SK-N-SH (cell line): ENCODE measurements at places on chromosomes 16 and 17.

GRCh38 chr16:79395591-79395990 lies 204.9 kb downstream of the MAF start:
- H3K4me3 ChIP-seq = no peak overlapping the region
- H3K27ac ChIP-seq = no peak overlapping the region
- peaks cover 4% of the 10 kb centered on the region; the same call in 1 of the 2 replicates for H3K4me1 ChIP-seq
- H3K27me3 ChIP-seq = no peaks in the 10 kb centered on the region
- H3K36me3 ChIP-seq = no peaks in the 10 kb centered on the region

- H3K4me3 ChIP-seq = peak overlapping the region; percentile 66
- peaks cover 13% of the 10 kb centered on the region for H3K4me1 ChIP-seq
- no peaks in the 10 kb centered on the region for H3K27me3 ChIP-seq
These were observed 1.3 kb downstream of the METRN start for GRCh38 chr16:716200-716568.

DNA sequence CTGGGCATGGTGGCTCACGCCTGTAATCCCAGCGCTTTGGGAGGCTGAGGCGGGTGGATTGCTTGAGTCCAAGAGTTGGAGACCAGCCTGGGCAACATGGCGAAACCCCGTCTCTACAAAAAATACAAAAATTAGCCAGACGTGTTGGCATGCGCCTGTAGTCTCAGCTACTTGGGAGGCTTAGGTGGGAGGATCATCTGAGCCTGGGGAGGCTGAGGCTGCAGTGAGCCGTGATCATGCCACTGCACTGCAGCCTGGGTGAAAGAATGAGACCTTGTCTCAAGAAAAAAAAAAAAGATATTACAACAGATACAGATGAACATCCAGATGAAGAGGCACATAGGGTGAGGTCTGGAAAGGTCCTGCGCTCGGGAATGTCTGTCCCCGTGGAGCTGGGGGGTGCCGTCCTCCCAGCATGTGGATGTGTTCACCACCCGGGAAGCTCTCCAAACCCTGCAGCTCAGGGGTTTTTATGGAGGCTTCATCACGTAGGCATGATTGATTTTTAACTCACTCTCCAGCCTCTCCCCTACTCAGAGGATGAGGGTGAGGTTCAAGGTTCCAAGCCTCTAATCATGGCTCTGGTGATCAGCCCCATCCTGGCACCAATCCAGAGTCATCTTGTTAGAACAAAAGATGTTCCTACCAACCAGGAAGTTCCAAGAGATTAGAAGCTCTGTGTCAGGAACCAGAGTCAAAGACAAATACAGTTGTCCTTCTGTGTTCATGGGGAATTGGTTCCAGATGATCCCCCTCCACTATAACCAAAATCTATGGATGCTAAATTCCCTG lies 85.0 kb upstream of the DNAJA2 start:
- H3K36me3 ChIP-seq = no peaks in the 10 kb centered on the region
- H3K27me3 ChIP-seq = no peaks in the 10 kb centered on the region
- H3K4me1 ChIP-seq = no peaks in the 10 kb centered on the region; the same call in 1 of the 2 replicates

DNA sequence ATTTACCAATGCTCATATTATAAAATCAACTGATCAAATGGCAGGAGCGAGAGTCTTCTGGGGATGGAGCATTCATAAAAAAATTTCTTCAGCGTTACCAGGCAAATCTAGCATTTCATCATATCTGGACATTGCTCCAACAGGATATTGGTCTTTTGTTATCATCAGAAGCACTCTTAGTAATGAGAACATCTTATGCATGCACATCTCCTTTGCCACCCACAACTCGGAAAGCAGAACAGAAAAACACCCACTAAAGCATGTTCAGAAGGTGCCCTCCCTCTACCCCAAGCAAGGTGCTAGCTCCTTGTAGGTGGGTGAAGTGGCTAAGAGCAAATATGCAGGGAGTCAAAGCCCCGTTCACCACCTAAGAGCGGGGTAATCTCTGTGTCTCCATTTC lies 18.9 kb downstream of the ARHGAP17 start:
- DNase-seq = no peak
- H3K4me3 ChIP-seq = no peak overlapping the region
- H3K27me3 ChIP-seq = no peaks in the 10 kb centered on the region
- H3K27ac ChIP-seq = no peak overlapping the region

DNA sequence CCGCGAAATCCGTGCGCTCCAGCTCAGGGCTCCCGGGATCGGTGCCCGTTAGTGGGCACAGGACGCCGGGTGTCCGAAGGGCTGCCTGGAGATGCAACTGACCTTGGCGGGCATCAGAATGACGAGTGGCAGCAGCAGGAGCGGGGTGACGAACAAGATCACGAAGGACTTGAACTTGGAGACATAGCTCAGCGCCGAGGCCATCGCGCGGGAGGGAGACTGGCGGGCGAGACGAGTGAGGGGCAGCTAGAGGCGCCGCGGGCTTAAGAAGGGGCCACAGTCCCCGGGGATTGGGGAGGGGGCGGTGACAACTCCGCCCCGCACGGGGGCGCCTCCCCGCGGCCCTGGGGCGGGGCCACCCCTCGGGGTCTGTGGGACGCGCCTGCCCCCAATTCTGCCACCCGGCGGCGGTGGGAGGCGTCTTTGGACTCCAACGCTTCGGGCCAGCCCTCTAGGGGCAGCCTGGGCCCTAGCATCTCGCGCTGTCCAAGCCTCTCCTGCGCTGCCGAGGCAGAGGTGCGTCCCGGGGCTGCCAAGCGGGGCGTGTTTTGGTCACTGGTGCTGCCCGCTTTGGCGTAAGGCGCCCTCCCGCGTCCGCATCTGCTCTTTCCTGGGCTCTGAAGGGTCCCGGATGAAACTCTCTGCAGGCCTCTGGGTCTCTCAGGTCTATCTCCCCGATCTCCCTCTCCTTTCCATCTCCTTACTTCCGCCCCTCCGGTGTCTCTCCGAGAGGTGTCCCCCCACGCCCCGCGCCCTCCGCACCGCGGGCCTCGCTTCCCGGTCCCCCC lies at the start of gene SLC13A5:
Gene SLC13A5, minus strand, starts transcription at position 240 of the 788 bp plus-strand sequence. Its CDS starts 36 bp downstream, at position 204.
- H3K36me3 ChIP-seq = no peaks in the 10 kb centered on the region
- H3K4me3 ChIP-seq = no peak within 1 kb of the TSS
- no peak within 1 kb of the TSS for H3K27ac ChIP-seq
- no peaks in the 10 kb centered on the region for H3K4me1 ChIP-seq

- no peaks in the 10 kb centered on the region for H3K36me3 ChIP-seq
- H3K27me3 ChIP-seq = no peaks in the 10 kb centered on the region
- H3K4me3 ChIP-seq = no peak overlapping the region
These were observed 19.3 kb downstream of the FCSK start for GRCh38 chr16:70473446-70474319.

- H3K27me3 ChIP-seq = no peaks in the 10 kb centered on the region
- H3K4me3 ChIP-seq = no peak overlapping the region
- no peak overlapping the region for H3K27ac ChIP-seq
These were observed 10.3 kb upstream of the NFAT5 start for GRCh38 chr16:69555437-69555836.

DNA sequence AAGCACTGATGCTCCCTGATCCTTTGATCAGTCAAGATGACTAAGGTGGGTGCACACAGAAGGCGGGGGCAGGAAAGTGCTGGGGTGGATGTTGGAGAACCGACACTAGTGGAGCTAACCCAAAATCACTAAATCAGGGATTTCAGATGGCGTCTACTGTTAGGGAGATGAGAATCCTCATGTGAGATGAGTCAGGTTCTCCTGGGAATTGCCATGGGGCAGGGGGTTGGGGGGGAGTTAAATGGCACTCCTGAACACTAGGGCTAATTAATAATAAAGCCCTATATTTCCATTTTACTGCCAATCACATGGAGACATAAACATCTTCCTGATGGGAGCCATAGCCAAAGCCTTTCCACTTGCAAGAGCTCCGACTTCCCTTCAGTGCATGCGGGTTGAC lies 804.1 kb downstream of the KCNJ18 start:
- no peaks in the 10 kb centered on the region for H3K27me3 ChIP-seq
- no peaks in the 10 kb centered on the region for H3K36me3 ChIP-seq
- H3K4me3 ChIP-seq = no peak overlapping the region
- no peak for DNase-seq

DNA sequence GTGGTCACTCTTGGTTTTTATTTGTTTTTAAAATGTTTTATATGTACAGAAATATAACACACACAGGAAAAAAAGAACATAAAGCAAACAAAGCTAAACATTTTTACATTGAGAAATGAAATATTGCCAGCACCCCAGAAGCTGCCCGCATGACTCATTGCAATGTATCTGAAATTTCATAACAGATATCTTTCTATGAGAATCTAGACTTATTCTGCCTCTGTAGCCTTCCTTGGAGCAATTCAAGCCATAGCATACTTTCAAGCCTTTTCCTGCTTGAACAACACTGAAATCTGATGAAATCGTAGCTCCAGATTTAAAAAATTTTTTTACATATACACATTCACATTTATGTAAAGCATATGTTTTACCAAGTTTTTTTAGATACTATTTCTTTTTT lies 86.9 kb downstream of the RBBP6 start:
- no peaks in the 10 kb centered on the region for H3K27me3 ChIP-seq
- H3K4me3 ChIP-seq = no peak overlapping the region
- no peak for DNase-seq
- H3K36me3 ChIP-seq = no peaks in the 10 kb centered on the region
- no peak overlapping the region for H3K27ac ChIP-seq

- peaks cover 11% of the 10 kb centered on the region for H3K4me1 ChIP-seq
- no peaks in the 10 kb centered on the region for H3K27me3 ChIP-seq
These were observed 24.3 kb downstream of the PELP1 start for GRCh38 chr17:4679658-4680057.

DNA sequence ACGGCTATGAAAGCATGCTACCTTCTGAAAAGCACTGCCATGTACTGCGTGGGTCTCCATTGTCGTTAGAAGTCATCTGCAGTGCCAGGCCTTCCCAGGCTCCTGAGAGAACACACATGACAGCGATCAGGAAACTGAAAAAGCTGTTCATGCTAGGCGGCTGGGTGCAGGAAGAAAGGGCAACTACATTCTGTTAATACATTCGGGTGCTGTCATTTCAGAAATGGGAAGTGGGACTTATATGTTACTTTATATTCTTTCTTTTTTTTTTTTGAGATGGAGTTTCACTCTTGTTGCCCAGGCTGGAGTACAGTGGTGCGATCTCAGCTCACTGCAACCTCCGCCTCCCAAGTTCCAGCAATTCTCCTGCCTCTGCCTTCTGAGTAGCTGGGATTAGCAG lies 19.9 kb downstream of the CFAP20 start:
- peaks cover 9% of the 10 kb centered on the region; the same call in 1 of the 2 replicates for H3K4me1 ChIP-seq
- H3K27me3 ChIP-seq = no peaks in the 10 kb centered on the region
- peaks cover 12% of the 10 kb centered on the region for H3K36me3 ChIP-seq
- DNase-seq = no peak

- no peak overlapping the region for H3K4me3 ChIP-seq
- H3K27me3 ChIP-seq = no peaks in the 10 kb centered on the region
- H3K36me3 ChIP-seq = no peaks in the 10 kb centered on the region
- no peak overlapping the region for H3K27ac ChIP-seq
These were observed 39.8 kb upstream of the TOM1L1 start for GRCh38 chr17:54860617-54861470.

- peak; percentile 45 for DNase-seq
- no peaks in the 10 kb centered on the region for H3K36me3 ChIP-seq
These were observed 28.0 kb downstream of the CUEDC1 start for GRCh38 chr17:57927048-57927723.

GRCh38 chr16:2530629-2531318 lies 434 bp downstream of the CEMP1 start:
- no peak overlapping the region; the same call in 1 of the 2 replicates for H3K4me3 ChIP-seq
- H3K4me1 ChIP-seq = peaks cover 8% of the 10 kb centered on the region; the same call in 1 of the 2 replicates
- H3K36me3 ChIP-seq = peaks cover under 1% of the 10 kb centered on the region
- peak overlapping the region; percentile 81 for H3K27ac ChIP-seq
- H3K27me3 ChIP-seq = no peaks in the 10 kb centered on the region

DNA sequence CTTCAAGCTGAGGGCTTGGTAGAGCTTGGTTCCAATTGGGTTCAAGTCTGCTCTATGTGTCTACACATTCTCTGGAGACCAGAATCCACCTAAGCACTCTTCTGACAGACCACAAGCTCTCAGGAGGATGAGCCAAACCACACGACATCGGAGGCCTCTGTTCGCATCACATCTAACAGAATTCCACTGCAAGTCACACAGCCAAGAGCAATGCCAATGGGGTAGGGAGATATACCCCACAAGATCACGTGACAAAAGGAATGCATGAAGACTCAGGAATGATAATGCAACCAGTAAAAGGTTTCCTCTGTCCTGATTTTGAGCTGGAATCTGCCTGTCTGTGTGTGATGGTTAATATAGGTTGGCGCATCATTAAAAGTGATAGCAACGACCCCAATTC lies 46.6 kb upstream of the RPL38 start:
- peaks cover 26% of the 10 kb centered on the region for H3K4me1 ChIP-seq
- H3K36me3 ChIP-seq = no peaks in the 10 kb centered on the region
- no peak overlapping the region for H3K27ac ChIP-seq
- H3K27me3 ChIP-seq = no peaks in the 10 kb centered on the region
- no peak for DNase-seq
- no peak overlapping the region for H3K4me3 ChIP-seq

DNA sequence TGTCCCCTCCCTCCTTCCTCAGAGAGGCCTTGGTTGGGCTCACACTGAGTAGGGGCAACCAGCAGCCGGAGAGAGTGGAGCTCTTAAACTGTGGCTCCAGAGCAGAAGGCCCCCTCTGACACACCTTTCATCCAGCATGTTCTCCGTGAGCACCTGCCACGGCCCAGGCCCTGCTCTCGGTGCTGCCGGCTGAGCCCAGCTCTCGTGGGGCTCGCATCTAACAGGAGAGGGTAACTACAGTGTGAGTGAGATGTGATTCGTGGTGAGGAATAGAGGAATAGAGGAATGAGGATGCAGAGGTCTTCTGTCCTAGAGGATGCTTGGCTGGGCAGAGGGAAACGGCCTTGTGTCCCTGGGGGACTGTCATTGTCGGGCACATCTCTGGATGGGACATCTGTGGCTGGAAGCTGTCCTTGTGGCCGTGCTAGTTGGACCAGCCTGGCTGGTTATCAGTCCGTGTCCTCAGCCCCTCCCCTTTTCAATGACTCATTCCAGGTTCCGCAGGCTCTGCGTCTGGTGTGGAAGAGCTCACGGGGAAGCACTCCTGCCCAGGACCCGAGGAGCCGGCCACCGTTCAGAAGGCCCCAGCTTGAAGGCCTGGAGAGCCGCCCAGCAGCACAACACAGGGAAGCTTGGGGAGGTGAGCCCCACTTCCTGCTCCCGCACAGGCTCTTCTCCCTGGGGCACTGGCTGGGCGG lies 11.9 kb upstream of the DNASE1 start:
- peaks cover 2% of the 10 kb centered on the region; the same call in 1 of the 2 replicates for H3K36me3 ChIP-seq
- peaks cover 31% of the 10 kb centered on the region; the same call in 1 of the 2 replicates for H3K4me1 ChIP-seq
- peak; percentile 91 for DNase-seq
- H3K27ac ChIP-seq = peak overlapping the region; percentile 75

- H3K4me3 ChIP-seq = no peak overlapping the region
- H3K27me3 ChIP-seq = no peaks in the 10 kb centered on the region
- H3K4me1 ChIP-seq = no peaks in the 10 kb centered on the region
- no peak for DNase-seq
These were observed 233.8 kb downstream of the SNX29 start for GRCh38 chr16:12210258-12210880.

GRCh38 chr17:7916808-7917207 lies 719 bp upstream of the RNF227 start:
- H3K27me3 ChIP-seq = no peaks in the 10 kb centered on the region
- H3K36me3 ChIP-seq = peaks cover 5% of the 10 kb centered on the region; the same call in 1 of the 2 replicates
- peaks cover 18% of the 10 kb centered on the region; the same call in 1 of the 2 replicates for H3K4me1 ChIP-seq
- no peak overlapping the region for H3K27ac ChIP-seq
- H3K4me3 ChIP-seq = no peak overlapping the region
- no peak for DNase-seq

GRCh38 chr16:48864055-48864454 lies 254.1 kb upstream of the N4BP1 start:
- DNase-seq = no peak
- H3K4me1 ChIP-seq = no peaks in the 10 kb centered on the region
- H3K27me3 ChIP-seq = no peaks in the 10 kb centered on the region
- no peak overlapping the region for H3K4me3 ChIP-seq
